RPMI8226 (cell line): ENCODE measurements at places on chromosomes 1 and 21.

DNA sequence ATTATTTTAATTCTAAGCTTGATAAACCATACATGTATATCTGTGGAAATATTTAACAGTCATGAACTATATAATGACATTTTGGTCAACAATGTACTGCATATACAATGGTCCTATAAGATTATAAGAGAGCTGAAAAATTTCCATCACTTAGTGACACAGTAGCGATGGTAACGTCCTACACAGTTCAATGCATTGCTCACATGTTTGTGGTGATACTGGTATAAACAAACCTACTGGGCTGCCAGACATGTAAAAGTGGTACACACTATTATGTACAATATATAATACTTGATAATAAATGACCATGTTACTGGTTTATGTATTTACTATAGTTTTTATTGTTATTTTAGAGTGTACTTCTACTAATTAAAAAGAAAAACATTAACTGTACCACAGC is 841.9 kb downstream of the LTN1 start:
- no peak for DNase-seq

- no peak for DNase-seq
Measured at GRCh38 chr1:70475023-70475422, 64.0 kb downstream of the CTH start.

GRCh38 chr1:62452951-62453350 is 16.1 kb downstream of the USP1 start:
- no peak for DNase-seq

DNA sequence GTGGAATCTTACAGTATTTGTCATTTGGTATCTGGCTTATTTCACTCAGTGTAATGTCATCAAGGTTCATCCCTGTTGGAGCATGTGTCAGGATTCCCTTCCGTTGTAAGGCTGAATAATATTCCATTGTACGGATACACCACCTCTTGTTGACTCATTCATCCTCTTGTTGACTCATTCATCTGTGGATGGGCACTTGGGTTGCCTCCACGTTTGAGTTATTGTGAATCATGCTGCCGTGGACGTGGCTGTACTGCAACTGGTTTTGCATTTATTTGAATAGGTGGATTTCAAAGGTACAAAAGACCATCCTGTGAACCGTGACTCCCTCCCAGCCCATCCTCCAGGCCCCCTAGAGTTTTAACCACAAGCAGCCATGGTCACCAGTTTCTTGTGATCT is 11.9 kb upstream of the TCP10L start:
- DNase-seq = no peak

DNA sequence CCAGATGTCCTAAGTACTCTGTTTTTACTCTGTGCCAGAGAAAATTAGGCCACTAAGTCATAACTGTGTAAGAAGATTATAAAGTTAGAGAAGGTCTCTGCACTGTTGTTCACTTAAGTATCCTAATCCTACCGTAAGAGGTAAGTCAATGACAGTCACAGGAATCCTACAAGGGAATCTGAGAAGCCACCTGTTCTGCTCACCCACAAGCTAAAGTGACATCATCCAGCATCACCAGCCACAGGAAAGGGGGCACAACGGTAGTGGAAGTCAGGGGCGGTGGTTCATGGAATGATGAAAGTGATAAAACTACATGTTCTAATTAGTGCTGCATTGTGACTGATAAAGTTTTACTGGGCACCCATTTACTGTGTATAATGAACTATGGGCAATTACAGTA is 92.7 kb downstream of the PLD5 start:
- DNase-seq = no peak

GRCh38 chr1:190478149-190479049 is 735 bp upstream of the BRINP3 start:
- no peak for DNase-seq
